ENCODE measurements at places on chromosomes 7 and 10.

- DNase-seq = no peak
Measured at GRCh38 chr10:119342335-119342734, 135.0 kb downstream of the GRK5 start.

GRCh38 chr7:3866277-3866676 lies 565.2 kb downstream of the SDK1 start:
- no peak for DNase-seq

DNA sequence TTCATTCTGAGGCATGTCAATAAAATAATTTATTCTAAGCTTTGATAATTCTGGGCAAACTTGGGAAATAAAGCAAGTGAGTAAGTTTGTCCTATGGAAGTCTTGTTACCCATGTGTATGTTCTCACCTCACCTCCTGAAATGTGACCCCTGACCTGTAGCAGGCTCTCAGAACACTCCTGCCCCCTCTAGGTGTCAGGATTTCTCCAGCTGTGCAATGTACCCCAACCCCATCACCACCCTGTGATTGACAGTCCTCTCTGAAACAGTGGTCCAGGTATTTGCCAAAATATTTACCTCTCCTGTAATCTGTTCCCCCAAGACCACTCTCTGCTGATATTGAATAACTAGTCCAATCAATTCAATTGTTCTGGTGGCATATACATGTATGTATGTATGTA lies 122.6 kb upstream of the PTER start:
- DNase-seq = no peak

DNA sequence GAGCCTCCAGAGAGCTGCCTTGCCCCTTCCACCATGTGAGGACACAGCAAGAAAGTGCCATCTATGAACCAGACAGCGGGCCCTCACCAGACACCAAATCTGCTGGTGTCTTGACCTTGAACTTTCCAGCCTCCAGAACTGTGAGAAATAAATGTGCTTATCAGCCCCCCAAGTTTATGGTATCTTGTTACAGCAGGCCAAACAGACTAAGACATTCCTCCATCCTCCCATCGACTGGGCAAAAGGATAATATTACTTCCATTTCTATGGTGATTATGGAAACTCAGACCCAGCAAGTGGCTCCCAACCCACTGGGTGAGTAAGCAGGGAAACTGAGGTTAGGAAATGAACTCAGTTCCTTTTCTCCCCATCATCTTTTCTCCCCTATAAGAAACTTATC lies 288.4 kb downstream of the KCNMA1 start:
- no peak for DNase-seq

GRCh38 chr10:74754381-74754821 lies 72.0 kb upstream of the KAT6B start:
- no peak for DNase-seq

- no peak for DNase-seq
Measured at GRCh38 chr7:105102557-105103352, 88.8 kb downstream of the KMT2E start.
